Natural killer cell (primary cell): ENCODE measurements at places on chromosomes 3 and 15. TPM values are rescaled to one million over a fixed set of nuclear protein-coding genes. Genes with fewer than 3 reads are reported as not detected.
A peak's percentile ranks its signal among the peaks of the same experiment; 100 is the strongest.

GRCh38 chr3:29594261-29594660 lies 313.4 kb downstream of the RBMS3 start:
- no peak overlapping the region for H3K4me3 ChIP-seq
- H3K4me1 ChIP-seq = no peaks in the 10 kb centered on the region
- no peaks in the 10 kb centered on the region for H3K36me3 ChIP-seq
- H3K27me3 ChIP-seq = no peaks in the 10 kb centered on the region
- no peak overlapping the region for H3K27ac ChIP-seq

GRCh38 chr3:98737301-98737700 lies 25.8 kb upstream of the ST3GAL6 start:
- no peak overlapping the region for H3K27ac ChIP-seq
- DNase-seq = no peak
- peaks cover 11% of the 10 kb centered on the region for H3K27me3 ChIP-seq
- H3K4me1 ChIP-seq = peaks cover 10% of the 10 kb centered on the region

GRCh38 chr3:126554560-126555525 lies 3.9 kb downstream of the C3orf22 start:
- H3K27ac ChIP-seq = no peak overlapping the region
- DNase-seq = no peak
- H3K4me3 ChIP-seq = no peak overlapping the region
- H3K36me3 ChIP-seq = no peaks in the 10 kb centered on the region
- no peaks in the 10 kb centered on the region for H3K27me3 ChIP-seq

GRCh38 chr3:108835101-108835500 lies 12.5 kb downstream of the TRAT1 start:
- no peaks in the 10 kb centered on the region for H3K36me3 ChIP-seq
- H3K27ac ChIP-seq = no peak overlapping the region
- peaks cover 2% of the 10 kb centered on the region for H3K27me3 ChIP-seq
- H3K4me3 ChIP-seq = no peak overlapping the region
- H3K4me1 ChIP-seq = no peaks in the 10 kb centered on the region

DNA sequence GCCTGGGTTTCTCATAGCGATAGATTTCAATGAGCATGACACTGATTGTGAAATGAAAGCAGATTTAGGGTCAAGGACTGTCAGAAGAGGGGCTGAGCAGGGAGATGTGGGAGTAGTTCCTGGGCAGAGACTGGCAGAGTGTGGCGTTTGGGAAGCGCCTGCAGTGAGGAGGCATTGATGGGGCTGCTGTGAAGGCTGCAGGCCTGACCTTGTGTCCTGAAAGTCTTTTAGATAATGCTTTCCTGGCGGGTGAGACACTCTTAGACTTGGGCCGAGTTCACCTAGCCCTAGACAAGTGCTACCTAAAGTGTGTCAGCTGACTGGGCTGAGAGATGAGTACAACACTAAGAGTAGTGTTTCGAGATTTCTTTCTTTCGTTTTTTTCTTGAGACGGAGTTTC lies 20.7 kb downstream of the USP13 start:
- H3K36me3 ChIP-seq = no peaks in the 10 kb centered on the region
- H3K27ac ChIP-seq = no peak overlapping the region
- DNase-seq = no peak
- no peaks in the 10 kb centered on the region for H3K27me3 ChIP-seq
- H3K4me1 ChIP-seq = no peaks in the 10 kb centered on the region

DNA sequence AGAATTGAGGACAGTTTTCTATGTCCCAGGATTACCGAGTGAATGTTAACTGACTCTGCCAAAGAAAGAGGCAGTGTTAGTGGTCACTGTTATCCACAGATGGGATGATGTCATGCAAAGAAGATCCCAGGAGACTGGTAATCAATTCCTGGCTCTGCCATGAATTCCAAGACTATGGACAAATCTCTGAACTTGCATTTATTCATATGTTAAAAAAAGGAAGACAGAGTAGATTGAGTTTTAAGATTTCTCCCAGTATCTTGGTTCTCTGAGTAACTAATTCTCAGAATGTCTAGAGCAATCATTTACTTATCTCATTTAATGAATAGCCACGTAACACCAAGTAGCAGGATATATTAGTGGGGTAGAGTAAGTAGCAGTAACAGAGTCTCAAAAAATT lies 11.5 kb upstream of the MAP3K13 start:
- no peak overlapping the region for H3K4me3 ChIP-seq
- DNase-seq = no peak
- no peaks in the 10 kb centered on the region for H3K36me3 ChIP-seq
- no peaks in the 10 kb centered on the region for H3K27me3 ChIP-seq

DNA sequence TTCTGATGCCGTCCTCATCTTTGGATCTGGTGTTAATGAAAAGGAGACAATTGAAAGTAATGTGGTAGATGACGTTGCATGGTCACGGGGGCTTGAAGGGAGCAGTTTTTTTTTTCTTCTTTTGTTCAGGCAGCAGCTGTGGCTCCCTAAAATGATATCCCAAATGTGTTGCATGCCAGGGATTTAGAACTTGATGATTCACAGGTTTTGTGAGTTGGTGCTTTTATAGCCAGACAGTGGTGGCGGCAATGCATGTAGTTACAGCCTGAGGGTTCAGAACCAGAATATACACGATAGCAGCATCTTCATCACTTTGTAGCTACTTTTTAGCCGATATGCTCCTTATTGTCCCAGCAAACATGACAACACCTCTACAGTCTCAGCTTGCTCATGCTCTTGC lies 133.4 kb downstream of the CHST2 start:
- H3K4me3 ChIP-seq = no peak overlapping the region
- H3K27ac ChIP-seq = no peak overlapping the region
- no peak for DNase-seq
- H3K4me1 ChIP-seq = peaks cover 19% of the 10 kb centered on the region

GRCh38 chr3:186949281-186949982 lies 19.1 kb downstream of the ST6GAL1 start:
- H3K4me1 ChIP-seq = peaks cover 36% of the 10 kb centered on the region
- no peak for DNase-seq
- no peak overlapping the region for H3K4me3 ChIP-seq

DNA sequence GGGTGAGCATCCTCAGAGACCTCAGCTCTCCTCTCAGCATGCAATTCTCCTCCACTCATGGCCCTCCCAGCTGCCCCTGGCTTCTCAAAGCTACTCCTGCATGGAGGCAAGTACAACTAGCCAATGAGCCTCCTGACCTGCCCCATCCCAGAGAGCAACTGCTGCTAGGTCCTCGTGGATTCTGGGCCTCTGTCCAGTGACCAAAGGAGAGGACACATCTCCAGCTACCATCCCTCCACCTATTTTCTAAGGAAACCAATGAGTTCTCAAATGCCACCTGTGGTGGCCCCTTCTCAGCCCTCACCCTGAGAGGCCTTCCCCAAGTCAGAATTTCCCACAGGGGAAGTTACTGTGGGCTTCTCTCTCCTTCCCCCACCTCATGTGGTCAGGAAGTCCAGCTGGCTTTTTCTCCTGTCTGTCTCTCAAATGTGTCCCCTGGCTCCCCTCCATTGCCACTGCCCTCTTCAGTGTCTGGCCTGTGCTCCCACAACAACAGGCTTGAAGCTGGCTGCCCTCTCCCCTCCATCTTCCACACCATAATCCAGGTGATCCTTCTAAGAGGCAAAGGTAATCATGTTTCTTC lies 43.0 kb downstream of the LIPC start:
- no peak for DNase-seq
- H3K4me1 ChIP-seq = peaks cover 68% of the 10 kb centered on the region
- no peak overlapping the region for H3K27ac ChIP-seq
- no peaks in the 10 kb centered on the region for H3K36me3 ChIP-seq

The DOCK3 gene
- 1.4 TPM for total RNA-seq

- H3K36me3 ChIP-seq = no peaks in the 10 kb centered on the region
- no peak overlapping the region for H3K27ac ChIP-seq
- H3K4me1 ChIP-seq = no peaks in the 10 kb centered on the region
- H3K27me3 ChIP-seq = no peaks in the 10 kb centered on the region
Observed at GRCh38 chr3:137330246-137330645, 372.5 kb downstream of the IL20RB start.

- H3K27ac ChIP-seq = no peak overlapping the region
- no peak overlapping the region for H3K4me3 ChIP-seq
- H3K4me1 ChIP-seq = peaks cover 5% of the 10 kb centered on the region
Observed at GRCh38 chr15:65839354-65839901, 29.9 kb upstream of the RAB11A start.

The SLC2A2 gene
- total RNA-seq = not detected

- H3K27ac ChIP-seq = no peak overlapping the region
- DNase-seq = no peak
- H3K36me3 ChIP-seq = peaks cover 2% of the 10 kb centered on the region
- no peaks in the 10 kb centered on the region for H3K4me1 ChIP-seq
- H3K4me3 ChIP-seq = no peak overlapping the region
Observed at GRCh38 chr3:66269411-66269810, 48.6 kb downstream of the SLC25A26 start.

- H3K4me1 ChIP-seq = peaks cover 16% of the 10 kb centered on the region
- DNase-seq = no peak
- no peaks in the 10 kb centered on the region for H3K27me3 ChIP-seq
- H3K27ac ChIP-seq = no peak overlapping the region
- H3K4me3 ChIP-seq = no peak overlapping the region
- no peaks in the 10 kb centered on the region for H3K36me3 ChIP-seq
Observed at GRCh38 chr3:58900386-58900785, 149.4 kb downstream of the CFAP20DC start.

The COMMD2 gene
- 42.9 TPM for total RNA-seq

GRCh38 chr15:88423331-88423730 lies 43.9 kb downstream of the MRPL46 start:
- DNase-seq = no peak

The ROBO1 gene
- total RNA-seq = not detected

- no peaks in the 10 kb centered on the region for H3K27me3 ChIP-seq
- no peaks in the 10 kb centered on the region for H3K36me3 ChIP-seq
- H3K27ac ChIP-seq = no peak overlapping the region
Observed at GRCh38 chr3:141644931-141645330, 93.2 kb upstream of the RNF7 start.

DNA sequence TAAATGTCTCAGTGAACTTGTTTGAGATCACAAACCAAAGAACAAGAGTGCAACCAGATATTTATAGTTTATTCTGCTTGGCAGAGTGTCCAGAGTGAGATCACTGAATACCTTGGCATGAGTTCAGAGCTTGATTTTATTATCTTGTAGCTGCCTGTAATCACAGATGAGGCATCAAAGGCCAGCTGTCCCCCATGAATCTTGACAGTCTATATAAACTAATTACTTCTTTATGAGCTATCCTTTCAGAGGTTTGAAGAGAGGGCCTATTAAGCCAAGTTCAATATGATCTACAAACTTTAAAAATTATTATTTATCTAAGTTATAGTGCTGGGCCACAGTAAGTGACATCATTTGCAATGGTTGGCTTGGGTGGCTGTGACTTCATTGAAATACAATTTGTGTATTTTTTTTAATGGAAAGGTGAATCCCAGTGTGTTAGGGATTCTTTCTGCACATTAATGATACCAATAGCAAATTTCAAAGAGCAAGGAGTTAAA lies 251.5 kb downstream of the CLSTN2 start:
- H3K4me3 ChIP-seq = no peak overlapping the region
- H3K27ac ChIP-seq = no peak overlapping the region
- no peaks in the 10 kb centered on the region for H3K36me3 ChIP-seq
- DNase-seq = no peak
- no peaks in the 10 kb centered on the region for H3K27me3 ChIP-seq

- H3K36me3 ChIP-seq = no peaks in the 10 kb centered on the region
- H3K27ac ChIP-seq = no peak overlapping the region
- no peaks in the 10 kb centered on the region for H3K27me3 ChIP-seq
- H3K4me1 ChIP-seq = no peaks in the 10 kb centered on the region
- no peak overlapping the region for H3K4me3 ChIP-seq
Observed at GRCh38 chr3:159584421-159584820, 404.2 kb upstream of the IL12A start.

DNA sequence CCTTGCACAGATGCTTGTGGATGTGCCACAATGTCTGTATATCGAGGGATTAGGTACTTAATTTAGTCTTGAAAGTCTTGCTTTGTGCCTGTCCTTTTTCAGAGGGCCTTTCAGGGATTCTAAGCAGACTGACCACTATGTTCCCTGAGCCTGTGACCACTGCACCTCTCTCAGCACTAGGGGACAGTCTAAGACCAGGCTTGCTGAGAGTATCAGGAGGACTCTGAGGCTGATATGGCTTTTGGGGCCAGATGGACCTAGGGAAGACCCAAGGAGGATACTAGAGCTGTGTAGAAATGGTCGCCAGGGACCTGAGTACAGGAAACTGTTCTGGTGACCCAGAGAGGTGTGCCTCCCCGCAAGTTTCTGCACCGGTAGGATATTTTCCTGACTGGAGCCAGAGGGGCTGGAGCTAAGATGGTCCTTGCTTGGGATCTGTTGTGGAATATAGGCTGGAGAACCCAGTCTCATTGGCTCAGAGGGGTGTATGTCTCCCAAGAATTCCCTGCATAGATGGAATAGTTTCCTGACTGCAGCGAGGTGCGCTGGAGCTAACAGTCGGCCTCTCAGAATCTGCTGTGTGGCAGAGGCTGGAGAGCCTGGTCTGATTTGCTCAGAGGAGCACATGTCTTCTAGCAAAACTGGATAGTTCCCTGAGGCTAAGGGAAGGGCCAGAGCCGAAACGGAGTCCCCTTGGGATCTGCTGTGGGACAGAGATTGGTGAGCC lies 213.2 kb upstream of the DCBLD2 start:
- H3K4me3 ChIP-seq = no peak overlapping the region
- no peaks in the 10 kb centered on the region for H3K4me1 ChIP-seq
- DNase-seq = no peak
- H3K27ac ChIP-seq = no peak overlapping the region

GRCh38 chr15:76903251-76903681 lies 1.9 kb downstream of the SCAPER start:
- DNase-seq = no peak
- no peaks in the 10 kb centered on the region for H3K36me3 ChIP-seq
- peak overlapping the region; percentile 8 for H3K27ac ChIP-seq
- H3K27me3 ChIP-seq = no peaks in the 10 kb centered on the region

The ALDH1L1 gene
- total RNA-seq = not detected

GRCh38 chr3:162147996-162148395 lies 651.4 kb downstream of the OTOL1 start:
- H3K4me1 ChIP-seq = no peaks in the 10 kb centered on the region
- H3K27me3 ChIP-seq = no peaks in the 10 kb centered on the region
- no peak for DNase-seq
- no peak overlapping the region for H3K4me3 ChIP-seq
- H3K27ac ChIP-seq = no peak overlapping the region

GRCh38 chr15:54082836-54083492 lies 104.7 kb downstream of the UNC13C start:
- no peaks in the 10 kb centered on the region for H3K4me1 ChIP-seq
- H3K27ac ChIP-seq = no peak overlapping the region
- no peaks in the 10 kb centered on the region for H3K36me3 ChIP-seq
- DNase-seq = peak; percentile 20
- H3K4me3 ChIP-seq = no peak overlapping the region
- H3K27me3 ChIP-seq = peaks cover 2% of the 10 kb centered on the region

The POPDC2 gene
- 6.2 TPM for total RNA-seq
